ENCODE measurements at places on chromosomes 4 and X.

- no peak for DNase-seq
Observed at GRCh38 chr4:145565328-145565727, 53.9 kb upstream of the MMAA start.

DNA sequence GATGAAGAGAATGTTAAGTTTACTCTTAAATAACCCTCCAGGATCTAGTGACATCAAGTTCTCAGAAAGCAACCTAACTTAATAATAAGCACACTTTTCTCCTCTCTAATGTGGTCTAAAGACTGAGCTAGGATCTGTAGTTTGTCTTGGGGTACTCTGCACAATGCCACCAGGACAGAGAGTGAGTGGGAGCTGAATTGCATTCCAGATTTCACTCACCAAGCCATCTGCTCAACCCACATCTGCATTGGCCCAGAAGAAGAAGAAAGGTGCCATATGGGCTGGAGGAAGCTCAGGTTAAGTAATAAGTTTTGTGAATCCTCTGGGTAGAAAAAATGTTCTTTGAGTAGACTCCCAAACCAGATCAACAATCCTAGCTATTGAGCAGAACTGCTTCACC is 384.6 kb downstream of the PPP3CA start:
- no peak for DNase-seq

DNA sequence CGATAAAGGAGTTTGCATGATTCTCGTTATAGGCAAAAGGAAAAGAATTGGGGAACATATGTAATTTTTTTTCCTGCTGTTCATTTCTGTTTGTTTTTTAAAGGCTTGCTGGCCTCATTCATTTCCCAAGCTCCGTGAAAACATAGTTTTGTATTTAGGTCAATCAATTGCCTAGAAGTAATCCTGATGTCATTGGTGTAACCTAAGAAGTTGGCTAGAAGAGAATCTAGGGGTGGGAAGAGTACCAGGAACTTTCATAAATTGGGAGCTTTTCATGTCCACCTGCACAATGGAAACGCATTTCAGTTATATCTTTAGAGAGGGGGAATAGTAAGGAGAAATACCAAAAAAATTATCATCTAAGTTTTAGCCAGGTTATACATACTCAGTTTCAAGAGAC is 3.8 kb downstream of the RAPGEF2 start:
- DNase-seq = no peak

GRCh38 chr4:189304809-189305208 is 635.9 kb upstream of the FRG1 start:
- DNase-seq = no peak

DNA sequence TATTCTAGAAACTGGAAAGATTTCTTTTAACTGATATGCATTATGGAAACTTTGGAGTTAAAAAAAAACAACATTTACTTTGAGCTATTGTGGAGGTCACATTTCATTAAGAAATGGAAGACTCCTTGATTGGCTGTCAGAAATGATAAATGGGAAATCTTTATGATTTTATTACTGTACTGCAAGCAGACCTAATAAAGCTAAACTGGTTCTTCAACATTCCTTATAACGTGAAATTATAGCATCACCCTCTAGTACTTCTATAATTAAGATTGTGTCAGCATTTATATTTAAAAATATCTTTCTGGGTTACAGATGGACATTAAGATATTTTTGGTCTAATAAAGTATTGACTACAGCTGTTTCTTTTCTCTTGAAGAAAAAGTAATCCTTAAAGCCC is 213.8 kb upstream of the PACRGL start:
- DNase-seq = no peak

DNA sequence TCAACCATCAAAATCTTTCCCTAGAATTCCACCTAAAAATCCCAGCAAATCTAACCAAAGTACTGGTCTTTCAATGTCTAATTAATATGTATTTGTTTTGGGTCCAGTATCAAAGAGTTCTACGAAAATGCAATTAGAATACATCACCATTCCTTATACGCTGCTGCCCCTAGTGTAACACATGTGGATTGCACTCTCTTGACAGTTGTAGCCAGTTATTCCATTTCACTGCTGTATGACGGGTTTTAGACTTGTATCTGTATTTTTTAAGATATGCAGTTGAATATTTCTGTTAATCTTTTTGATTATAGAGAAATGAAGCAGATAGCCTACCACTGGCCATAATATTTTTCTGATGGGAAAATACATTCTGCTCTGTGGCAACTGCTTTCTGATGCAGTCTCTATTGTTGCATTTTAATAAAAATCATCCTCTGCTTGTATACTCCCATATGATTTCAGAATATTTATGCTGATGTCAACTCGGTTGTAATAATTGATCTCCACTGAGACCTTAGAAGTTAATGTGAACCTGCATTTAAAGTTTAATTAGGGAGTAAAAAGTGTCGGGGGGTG is 17.1 kb upstream of the PAGE2B start:
- peak; percentile 9 for DNase-seq

DNA sequence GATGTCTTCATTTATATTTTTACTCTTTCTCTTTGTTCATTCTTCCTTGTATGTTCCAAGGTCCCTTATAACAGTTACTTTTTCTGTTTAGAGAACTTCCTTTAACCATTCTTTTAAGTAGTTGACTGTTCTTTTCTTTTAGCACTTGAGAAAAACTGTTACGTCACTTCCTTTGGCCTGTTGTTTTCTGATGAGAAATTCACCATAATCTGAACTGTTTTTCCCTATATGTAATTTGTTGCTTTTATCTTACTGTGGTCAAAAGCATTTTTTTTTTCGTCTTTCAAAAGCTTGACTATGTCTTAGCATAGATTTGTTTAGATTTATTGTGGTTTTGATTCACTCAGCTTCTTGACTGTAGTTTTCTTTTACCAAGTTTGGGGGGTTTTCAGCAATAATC is 1660.3 kb upstream of the PCDH10 start:
- no peak for DNase-seq

GRCh38 chrX:110120025-110120424 is 117.1 kb downstream of the TMEM164 start:
- no peak for DNase-seq

GRCh38 chrX:28229217-28229616 is 248.0 kb upstream of the DCAF8L1 start:
- DNase-seq = no peak

- peak; percentile 71 for DNase-seq
Observed at GRCh38 chr4:74133786-74134499, 24.0 kb upstream of the MTHFD2L start.

Data from HFF-Myc (cell line).